ENCODE measurements at places on chromosomes 3 and 15.

DNA sequence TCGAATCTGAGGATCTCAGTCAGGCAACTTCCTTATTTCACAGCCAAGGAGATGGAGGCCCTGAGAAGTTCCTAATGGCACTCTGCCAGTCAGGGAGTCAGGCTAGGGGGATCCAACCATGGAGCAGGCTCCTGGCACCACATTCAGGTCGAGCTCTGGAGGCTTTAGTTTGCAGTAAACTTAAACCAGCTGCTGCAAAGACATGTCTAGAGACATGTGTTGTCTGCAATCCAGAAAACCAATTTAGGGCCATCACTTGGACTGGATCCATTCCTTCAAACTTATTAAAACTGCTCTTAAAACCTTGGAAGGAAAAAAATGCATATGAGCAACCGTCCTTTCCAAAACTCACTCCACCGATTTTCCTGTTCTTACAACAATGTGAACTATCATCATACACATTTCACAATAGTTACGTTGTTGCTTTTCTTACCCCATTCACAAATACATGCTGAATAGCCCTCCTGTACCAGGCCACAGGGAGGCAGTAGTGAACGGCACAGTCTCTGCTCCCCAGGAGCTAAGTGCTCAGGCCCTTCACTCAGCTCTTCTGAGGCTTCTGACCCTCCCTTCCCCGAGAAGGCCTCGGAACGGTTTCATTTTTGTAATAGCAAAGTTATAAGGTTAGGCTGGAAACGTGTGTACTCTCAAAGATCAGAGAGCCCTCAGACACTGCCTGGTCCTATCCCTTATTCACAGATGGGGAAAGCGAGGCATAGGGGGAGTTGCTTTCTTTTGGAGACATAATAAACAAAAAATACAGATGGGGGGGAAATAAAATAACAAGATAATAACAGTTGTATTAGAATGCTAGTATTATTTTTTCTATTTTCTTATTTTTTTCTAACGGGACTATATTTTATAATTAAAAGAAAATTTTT is 20.1 kb downstream of the RFT1 start:
- DNase-seq = peak; percentile 33

DNA sequence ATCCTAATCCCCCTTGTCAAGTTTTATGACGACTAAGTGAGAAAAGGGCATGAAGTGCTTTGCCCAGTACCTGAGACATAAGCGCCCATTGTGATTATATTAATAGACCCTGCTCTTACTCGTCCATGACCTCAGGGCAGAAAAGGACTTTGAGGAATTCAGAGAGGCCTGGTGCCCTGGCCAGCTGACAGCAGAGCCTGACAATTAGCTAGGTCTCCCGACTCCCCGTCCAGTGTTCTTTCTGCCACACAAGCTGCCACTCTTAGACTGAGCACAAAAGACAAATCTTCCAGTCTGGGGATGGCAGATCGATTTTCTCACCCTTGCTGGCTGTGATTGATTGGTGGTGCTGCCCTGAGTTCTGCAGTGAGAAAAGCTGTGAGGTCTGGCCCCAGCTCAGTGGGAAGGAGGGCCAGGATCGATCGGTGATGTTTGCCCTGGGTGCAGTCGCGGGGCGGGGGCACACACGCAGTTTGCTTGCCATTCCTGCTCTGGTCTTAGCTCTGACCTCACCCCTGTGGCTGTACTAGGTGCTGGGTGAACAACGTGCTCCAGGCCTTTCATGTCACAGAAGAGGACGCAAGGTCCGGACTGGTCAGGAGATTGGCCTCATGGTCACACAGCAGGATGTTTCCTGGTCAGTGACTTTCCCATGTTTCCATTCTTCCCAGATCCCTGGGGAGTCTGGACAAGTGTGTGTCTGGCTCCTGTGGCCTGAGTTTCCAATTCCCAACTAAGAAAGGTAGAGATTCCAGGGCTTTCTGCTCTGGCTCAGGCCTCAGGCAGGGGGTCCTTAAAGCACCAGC is 67.4 kb upstream of the TLE3 start:
- no peak for DNase-seq

- DNase-seq = no peak
Observed at GRCh38 chr3:106348139-106348690, 479.4 kb upstream of the CBLB start.

- DNase-seq = peak; percentile 96
Observed at GRCh38 chr3:58349792-58350626, 17.3 kb downstream of the PXK start.

GRCh38 chr3:145197821-145198220 is 963.2 kb downstream of the PLOD2 start:
- no peak for DNase-seq

- no peak for DNase-seq
Observed at GRCh38 chr3:5201536-5201935, 14.0 kb downstream of the EDEM1 start.

GRCh38 chr3:123702720-123703119 is 117.9 kb upstream of the HACD2 start:
- no peak for DNase-seq

DNA sequence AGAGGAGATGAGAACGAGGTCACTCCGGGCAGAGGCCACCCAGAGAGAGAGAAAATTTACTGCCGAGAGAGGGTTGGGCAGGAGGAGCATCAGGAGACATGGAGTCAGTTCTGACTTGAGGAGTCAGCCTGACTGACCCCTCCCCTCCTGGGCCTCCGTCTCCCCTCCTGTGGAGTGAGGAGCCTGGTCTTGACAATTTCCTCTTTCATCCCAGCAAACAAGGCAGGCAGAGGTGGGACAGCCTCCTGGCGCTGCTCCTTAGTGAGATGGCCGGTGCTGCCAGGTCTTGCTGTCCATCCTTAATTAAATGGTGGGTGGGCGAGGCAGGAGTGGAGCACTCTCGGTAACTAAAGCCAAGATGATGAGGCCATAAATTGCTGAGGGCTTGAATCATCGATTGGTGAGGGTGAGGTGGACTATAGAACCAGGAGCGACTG is 60.6 kb downstream of the CYP11A1 start:
- DNase-seq = no peak

DNA sequence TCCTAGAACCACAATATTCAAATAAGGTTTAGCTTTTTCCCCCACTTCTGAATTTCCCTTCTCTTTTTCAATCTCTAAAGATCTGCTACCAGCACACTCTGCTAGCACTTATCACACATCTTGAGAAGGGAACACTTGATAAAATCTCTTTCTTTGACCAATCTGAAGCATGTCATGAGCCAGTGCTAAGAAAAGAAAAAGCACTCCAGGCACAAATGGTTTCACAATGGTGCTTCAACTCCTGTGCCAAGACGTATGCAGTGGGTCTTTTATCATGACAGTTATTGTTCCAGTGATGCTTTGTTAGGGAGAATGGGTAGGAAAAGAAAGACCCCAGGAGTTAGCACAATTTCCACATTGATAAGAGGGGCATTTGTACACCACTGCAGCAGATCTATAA is 248.4 kb downstream of the ZNF385D start:
- no peak for DNase-seq

- no peak for DNase-seq
Observed at GRCh38 chr3:125120379-125121122, 64.8 kb upstream of the HEG1 start.

DNA sequence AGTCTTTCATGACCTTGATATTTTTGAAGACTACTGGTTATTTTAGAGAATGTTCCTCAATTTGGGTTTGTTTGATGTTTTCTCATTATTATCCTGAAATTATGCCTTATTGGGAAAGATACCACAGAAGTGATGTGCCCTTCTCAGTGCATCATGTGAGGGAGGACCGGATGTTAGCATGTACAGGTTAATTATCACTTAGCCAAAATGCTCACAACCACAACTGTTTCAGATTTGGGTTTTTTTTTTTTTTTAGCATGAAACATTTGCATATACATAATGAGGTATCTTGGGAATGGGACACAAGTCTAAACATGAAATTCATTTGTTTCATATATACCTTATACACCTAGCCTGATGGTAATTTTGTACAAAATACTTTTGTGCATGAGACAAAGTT is 59.8 kb downstream of the PIK3R4 start:
- no peak for DNase-seq

DNA sequence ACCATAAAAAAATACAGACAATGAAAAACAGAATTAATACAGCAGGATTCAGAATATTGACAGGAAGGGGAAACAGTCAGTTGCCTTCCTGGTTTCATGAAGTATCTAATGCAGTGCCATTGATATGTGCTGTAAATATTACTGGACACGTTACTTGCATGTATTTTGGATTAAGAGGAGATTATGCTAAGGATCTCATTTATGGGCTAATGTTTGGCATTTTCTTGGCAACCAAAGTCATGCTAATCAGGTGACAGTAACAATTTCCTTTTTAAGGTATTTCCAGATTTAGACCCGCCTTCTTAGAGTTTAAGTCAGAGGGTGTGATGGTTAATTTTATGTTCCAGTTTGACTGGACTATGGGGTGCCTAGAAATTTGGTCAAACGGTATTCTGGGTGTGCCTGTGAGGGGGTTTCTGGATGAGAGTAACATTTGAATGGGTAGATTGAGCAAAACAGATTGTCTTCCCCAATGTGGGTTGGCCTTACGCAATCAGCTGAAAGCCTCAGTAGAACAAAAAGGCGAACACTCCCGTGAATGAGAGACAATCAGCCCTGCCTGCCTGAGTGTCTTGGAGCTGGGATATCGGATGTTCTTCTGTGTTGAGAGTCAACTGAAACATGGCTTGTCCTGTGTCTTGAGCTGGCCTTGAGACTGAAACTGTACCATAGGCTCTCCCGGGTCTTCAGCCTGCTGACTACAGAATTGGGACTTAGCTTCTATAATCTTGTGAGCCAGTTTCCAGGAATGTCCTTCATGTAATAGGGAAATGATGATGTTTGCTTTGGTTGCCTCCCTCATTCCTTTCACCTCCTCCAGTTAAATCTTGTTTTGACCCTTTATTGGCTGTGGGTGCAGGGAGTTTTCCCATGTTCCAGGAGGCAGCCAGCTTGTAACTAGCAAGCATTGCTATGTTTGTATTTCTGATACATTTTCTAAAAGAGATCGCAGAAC is 10.5 kb downstream of the SQOR start:
- DNase-seq = no peak

- no peak for DNase-seq
Observed at GRCh38 chr3:14774431-14774830, 44.3 kb upstream of the FGD5 start.

- DNase-seq = no peak
Observed at GRCh38 chr15:71458089-71458660, 342.9 kb downstream of the THSD4 start.

- DNase-seq = no peak
Observed at GRCh38 chr15:74213858-74214284, 11.3 kb upstream of the STRA6 start.

DNA sequence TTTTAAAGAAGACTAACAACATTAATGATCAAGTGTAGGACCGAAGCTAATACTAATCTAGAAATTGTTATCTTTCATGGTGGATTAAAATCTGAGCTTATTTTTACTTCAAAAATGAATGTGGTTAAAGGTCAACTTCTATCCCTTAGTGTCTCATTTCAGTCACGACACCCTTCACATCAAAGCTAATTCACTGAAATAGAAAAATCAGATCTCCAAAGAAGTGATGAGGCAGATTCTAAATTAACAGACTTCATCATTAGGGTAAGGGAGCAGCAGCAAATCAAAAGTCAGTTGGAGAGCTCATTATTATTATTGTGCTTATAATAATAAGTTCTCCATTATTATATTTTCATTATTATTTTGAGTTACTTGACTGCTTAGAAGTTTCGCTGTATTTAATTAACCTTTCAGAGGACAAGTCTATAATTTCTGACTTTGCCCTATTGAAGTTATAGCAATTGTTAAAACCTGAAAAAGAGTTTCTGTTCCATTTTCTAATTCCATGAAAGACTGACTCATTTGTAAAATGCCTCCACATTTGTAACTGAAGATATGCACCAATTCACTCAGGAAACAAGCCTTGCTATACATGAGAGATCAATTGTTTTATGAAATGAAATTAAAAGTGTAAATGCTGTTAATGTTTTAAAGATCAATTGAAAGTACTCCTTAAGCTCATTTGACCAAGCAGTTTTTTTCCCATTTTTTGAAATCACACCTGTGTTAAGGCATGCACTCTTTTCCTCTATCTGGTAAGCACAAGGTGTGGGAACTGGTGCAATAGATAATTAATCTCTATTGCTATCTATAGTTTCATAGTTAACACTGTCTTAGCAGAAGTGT is 23.1 kb upstream of the CMC1 start:
- DNase-seq = no peak

GRCh38 chr3:60316121-60316797 is 935.0 kb downstream of the FHIT start:
- no peak for DNase-seq

DNA sequence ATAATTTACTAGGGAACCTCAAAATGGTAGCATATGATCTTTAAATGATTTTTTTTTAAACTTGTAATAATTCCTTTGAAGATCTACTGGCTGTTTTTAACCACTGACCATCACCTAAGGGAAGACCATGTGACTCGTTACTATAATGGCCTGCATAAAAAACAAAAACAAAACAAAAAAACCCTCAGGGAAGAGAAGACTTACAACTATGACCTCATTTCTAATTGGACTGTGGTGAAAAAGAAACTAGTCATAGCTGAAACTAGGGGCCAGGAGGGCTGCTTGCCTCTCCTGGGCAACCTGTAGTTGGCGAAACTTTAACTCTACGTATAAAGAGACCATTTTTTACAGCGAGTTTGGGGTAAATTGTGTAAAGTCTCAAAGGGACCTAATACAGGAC is 23.0 kb downstream of the PAQR9 start:
- no peak for DNase-seq

DNA sequence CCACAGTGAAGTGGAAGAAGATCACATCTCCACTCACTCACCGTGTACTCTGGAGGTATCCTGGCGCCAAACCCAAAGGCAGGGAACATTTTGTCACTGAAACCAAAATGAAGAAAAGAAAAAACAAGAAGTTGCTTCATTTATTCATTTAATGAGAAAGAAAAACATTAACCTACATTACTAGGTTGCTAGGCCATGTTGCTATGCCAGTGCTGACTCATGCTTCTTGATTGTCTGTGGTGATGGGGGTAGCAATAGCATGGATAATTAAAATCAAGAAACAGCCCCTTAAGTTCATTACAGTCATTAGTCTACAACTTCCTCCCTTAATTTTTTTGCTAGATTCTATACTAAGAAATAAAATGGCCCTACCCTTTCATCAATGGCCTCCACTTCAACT is 52.7 kb upstream of the MRPL3 start:
- DNase-seq = no peak

- DNase-seq = no peak
Observed at GRCh38 chr3:188421836-188422540, 268.0 kb downstream of the LPP start.

- no peak for DNase-seq
Observed at GRCh38 chr3:123421353-123422174, 27.3 kb downstream of the ADCY5 start.

All from GF-D8 (cell line).